ENCODE measurements at places on chromosomes 1 and 21.

DNA sequence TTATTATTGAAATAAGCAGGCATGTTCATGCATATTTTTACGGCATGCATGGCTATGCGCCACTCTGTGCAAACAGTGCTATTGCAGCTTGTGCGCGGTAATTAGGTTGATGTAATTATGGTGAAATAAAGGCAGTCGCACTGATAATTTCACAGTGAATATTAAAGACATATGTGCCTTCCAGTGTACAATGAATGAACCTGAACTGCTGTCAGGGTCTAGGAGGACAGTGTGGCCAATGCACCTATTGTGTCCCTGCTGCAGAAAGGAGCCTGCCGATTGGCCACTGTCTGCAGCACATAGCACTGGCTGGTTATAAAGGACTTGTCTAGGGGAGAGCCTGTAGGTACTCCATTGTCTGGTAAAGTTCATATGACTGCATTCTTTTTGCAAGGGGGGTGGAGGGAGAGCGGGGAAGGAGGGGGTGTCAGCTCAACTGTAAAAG is 340.4 kb downstream of the USP25 start:
- DNase-seq: peak; percentile 18

- DNase-seq: no peak
These were observed 7.1 kb downstream of the POU3F1 start for GRCh38 chr1:38039331-38040088.

GRCh38 chr21:45326891-45327440 is 39.3 kb upstream of the POFUT2 start:
- no peak for DNase-seq

DNA sequence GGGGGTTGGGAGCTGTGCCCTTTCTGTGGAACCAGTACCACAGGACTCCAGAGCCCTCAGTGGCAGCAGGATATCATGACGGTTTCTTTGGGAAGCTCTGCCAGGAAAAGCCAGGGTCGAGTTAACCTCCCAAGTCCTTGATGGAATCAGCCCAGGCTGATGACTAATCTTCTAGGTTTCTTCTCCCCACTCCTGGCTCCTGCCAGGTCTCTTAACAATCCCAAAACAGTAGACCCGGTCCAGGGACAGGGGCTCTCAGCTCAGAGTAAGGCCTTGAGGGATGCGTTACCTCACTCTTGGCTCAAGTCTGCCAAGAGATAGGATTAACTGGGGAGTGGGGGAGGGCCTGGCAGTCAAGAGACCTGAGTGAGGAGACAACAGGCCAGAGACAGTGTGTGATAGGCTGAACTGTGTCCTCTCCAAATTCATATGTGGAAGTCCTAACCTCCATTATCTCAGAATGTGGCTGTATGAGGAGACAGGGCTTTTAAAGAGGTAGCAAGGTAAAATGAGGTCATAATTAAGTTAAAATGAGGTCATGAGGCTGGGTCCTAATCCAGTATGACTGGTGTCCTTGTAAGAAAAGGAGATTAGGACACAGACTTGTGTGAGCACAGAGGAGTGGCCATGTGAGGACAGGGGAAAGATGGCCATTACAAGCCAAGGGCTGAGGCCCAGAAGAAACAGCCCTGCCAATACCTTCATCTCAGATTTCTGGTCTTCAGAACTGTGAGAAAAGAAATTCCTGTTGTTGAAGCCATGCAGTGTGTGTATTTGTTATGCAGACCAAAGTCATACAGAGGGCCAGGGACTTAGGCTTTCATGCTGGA is 95.0 kb downstream of the BEND5 start:
- DNase-seq: no peak

DNA sequence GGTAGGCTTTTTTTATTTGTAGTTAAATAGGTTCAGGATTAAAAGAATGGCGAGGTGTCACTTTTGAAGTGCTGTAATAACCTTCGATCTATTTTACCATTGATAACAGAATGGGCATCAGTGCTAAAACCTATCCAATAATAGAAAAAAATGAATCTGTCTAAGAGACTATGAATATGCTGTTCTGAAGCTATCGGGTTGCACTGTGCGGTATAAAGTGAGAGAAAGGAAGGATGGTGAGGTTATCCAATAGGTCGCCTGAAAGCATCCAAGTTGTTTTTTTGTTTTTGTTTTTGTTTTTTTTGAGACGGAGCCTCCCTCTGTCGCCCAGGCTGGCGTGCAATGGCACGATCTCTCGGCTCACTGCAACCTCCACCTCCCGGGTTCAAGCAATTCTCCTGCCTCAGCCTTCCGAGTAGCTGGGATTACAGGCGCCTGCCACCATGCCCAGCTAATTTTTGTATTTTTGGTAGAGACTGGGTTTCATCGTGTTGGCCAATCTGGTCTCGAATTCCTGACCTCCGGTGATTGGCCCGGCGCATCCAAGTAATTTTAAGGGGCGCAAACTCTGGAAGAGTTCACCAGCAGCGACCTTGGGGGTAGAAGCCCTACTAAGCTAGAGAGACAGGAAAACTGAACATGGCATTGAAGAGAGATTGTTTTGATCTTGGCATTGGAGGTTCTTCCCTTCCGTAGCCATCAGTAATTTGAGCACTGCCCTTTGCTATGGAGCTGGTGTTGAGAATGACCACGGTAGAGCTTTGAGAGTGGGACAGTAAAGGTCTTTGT is 8.7 kb upstream of the MDM4 start:
- DNase-seq: peak; percentile 14

DNA sequence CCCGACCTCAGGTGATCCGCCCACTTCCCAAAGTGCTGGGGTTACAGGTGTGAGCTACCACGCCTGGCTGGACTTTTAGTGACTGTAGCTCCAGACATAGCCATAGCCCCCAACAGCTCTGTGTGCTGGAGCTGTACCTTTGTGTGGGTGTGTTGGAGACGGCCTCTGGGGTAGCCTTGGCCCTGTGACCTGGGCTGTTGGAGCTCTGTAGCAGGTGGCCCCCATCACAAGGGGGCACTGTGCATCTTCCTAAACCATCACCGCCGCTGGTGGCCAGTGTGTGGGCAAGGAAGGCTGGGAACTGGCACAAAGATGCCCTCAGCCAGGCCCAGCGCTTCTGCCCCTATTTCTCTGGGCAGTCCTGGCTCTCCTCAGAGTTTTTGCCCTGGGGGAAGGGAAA is 38.4 kb upstream of the FOXO6 start:
- no peak for DNase-seq

DNA sequence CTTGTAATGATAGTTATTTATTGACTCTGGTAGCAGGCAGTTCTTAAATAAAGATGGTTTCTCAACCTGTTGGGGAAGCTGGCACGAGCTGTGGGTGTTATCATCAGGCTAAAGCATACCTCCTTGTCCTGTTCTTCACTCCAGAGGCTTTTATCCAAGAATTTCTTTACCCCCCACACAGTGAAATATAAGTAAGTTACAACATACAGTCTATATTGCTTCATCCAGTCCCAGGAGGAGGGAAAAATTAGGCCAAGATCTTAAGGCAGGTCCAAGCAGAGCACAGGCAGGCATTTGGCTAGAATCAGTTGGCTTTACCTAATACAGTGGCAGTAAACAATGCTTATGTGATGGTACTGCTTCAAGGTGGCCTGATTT is 6.3 kb downstream of the TMEM81 start:
- DNase-seq: no peak

DNA sequence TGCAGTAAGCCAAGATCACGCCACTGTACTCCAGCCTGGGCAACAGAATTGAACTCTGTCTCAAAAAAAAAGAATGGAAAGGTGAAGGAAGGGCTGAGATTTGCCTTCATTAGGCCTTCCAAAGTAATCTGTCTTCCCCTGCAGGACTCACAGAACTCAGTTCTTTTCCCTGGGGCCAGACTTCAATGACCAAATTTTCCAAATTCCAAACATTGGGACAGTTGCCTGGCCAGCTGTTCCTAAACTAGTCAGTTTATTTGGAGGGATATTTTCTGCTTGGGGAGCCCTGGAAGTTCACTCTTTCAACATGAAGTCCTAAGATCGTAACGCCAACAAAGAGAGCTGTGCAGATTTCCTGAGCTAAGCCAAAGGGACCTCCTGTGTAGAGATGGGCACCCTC is 5.4 kb upstream of the DEDD start:
- no peak for DNase-seq

DNA sequence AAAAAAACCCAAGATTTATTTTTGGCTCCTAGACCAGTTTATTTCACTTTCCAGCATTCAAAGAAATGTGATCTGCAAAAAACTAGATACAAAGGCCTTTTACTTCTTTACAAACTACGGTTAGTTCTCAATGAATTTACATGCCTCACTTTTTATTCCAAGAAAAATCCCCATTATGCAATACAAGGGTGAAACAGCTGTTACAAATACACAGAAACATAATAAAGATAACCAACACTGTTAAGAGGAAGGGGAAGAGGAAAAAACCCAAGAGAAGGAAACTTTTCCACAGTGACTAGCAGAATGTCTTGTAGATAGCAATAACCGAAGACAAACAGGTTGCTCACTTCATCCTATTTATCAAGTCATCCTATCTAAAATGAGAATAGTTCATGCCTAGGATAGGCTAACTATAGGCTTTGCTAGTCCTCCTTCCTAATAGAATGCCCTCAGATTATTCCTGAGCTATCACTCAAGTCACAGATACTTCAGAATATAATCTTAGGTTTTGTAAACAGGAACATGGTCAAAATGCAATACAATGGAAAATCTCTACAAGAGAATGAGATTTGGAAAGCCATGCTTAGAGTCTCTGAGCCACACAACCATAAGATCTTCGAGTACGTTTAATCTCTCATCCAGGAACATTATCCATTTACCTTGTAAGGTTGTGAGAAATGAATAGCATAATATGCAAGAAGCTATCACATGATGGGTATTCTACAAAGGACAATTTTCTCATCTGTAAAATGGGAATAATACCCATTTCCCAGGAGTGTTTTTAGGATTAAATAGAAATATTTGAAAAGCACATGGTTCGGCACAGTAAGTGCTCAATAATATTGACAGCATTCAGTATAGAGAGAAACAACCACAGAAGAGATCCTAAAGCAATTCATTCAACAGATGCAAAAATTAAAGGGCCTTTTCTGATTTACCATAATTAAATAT is 5.4 kb downstream of the PNRC2 start:
- DNase-seq: no peak

DNA sequence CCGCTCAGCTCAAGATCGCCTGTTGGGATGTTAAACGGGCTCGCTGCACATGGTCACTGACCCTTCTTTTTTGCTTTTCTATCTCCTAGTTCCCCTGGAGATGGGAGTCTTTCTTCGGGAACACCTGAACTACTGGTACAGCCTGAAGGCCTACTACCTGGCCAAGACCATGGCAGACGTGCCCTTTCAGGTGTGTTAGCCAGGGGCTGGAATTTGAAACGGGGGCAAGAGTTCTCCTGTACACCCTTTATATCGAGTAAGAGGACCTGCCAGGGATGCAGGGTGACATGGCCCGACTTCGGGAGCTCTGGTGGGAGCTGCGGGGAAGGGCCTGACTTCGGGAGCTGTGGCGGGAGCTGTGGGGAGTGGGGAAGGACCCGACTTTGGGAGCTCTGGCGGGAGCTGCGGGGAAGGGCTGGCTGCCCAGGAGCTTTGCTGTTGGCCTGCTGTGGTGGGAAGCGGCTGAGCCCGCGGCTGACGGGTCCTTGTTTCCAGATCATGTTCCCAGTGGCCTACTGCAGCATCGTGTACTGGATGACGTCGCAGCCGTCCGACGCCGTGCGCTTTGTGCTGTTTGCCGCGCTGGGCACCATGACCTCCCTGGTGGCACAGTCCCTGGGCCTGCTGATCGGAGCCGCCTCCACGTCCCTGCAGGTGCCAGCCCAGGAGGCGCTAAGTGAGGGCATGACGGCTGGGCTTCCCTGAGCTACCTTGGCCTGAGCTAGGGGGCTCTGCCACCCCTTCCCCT is 24.0 kb downstream of the TFF3 start:
- DNase-seq: no peak

GRCh38 chr1:64775113-64775512 is 30.2 kb downstream of the RAVER2 start:
- no peak for DNase-seq

- DNase-seq: no peak
These were observed 24.7 kb downstream of the NADK start for GRCh38 chr1:1753607-1754005.

DNA sequence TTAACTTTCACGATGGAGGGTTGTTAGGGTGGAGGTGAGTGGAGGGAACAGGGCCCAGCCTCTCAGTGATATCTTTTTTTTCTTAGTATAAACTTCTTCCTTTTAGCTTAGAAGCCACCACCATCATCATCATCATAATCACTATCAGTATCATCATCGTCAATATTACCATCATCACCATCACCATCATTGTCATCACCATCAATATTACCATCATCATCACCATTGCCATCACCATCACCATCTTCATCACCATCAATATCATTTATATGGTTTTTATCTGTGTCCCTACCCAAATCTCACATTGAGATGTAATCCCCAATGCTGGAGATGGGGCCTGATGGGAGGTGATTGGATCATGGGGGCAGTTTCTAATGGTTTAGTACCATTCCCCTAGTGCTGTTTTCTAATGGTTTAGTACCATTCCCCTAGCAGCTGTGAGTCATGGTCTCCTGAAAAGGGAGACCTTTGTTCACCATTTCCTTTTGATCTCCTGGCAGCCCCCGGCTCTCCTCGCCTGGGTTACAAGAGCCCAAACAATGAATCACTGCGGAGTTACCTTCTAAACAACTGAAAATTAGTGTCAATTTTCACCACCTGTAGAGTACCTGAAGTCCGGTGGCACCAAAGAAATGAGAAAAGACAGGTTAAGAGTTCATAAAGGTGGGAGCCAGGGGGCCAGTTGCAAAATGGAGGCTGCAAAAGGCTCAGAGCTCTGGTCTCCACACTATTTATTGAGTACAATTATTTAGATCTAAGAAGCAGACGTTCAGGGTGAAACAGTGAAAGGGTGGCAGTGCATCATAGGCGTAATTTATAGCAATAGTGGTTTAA is 3.1 kb upstream of the PLA2G2E start:
- no peak for DNase-seq

GRCh38 chr1:36650200-36651065 is 167.7 kb upstream of the CSF3R start:
- peak; percentile 24 for DNase-seq

- no peak for DNase-seq
These were observed 8.8 kb upstream of the CDCP2 start for GRCh38 chr1:54161495-54162168.

DNA sequence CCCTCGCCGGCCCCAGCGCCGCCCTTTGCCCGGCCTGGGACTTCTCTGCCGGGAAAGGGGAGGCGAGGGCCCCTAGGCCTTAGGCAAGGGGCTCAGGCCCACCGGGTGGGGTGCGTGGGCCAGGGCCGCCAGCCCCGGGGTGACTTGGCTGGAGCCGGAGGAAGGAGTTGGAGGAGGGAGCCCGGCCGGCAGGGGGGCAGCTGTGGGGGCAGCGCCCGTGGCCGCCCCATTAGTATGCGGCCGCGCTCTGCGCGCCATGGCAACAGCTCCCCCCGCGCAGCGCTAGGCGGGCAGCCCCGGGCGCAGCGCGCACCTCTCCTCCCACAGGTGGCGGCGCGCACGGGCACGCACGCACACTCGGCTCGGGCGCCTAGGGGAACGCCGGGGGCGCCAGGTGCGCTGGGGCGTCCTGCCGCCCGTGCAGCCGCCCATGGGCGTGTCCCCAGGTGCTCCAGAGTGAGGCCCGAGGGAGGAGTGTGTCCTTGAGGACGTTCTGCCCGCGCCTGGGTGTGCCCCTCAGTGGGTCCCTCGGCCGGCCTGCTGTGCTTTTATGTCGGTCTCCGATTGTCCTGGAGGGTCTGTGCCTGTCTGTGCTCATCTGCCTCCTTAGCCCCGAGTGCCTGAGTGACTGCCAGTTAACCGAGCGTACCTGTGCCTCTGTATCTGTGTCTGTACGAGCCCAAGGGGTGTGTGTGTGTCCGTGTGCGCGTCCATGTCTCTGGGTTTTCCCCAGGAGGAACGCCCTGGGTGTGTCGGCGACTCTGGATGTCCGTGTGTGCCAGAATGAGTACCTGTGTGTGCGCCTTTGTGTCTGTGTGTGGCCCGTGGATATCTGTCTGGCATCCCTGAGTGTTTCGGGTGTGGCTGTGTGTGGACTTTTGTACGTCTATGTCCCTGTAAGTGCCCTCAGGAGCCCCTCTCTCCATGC is 38.2 kb upstream of the WASF2 start:
- no peak for DNase-seq

All from NCI-H524 treated with DMSO at 0.1 percent for 48 hours (cell line).